AG09319 (cell line): ENCODE measurements at places on chromosomes 16 and 17.

GRCh38 chr17:8862213-8863056, 5.0 kb downstream of the PIK3R6 start:
- DNase-seq: no peak

- no peak for DNase-seq
Measured at GRCh38 chr17:10871914-10872313, 34.0 kb upstream of the PIRT start.

DNA sequence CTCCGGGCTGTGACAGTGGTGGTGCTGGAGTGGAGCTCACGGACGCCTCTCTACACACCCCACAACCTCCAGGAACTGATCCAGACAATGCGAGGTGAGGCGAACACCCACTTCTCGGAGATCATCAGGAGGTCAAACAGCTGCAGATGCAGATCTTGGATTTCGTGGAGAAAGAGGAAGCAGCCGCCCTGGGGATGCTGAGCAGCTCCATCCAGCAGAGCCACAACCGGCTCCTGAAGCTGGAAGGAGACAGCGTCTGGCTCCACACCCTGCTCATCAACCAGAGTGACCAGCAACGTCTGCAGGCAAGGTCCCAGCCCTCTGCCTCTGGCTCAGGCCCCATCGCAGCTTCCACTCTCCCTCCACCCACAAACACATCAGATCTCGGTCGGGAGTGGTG, 13.2 kb upstream of the SLC16A5 start:
- no peak for DNase-seq

GRCh38 chr16:87057951-87058560, 259.1 kb downstream of the C16orf95 start:
- DNase-seq: no peak

DNA sequence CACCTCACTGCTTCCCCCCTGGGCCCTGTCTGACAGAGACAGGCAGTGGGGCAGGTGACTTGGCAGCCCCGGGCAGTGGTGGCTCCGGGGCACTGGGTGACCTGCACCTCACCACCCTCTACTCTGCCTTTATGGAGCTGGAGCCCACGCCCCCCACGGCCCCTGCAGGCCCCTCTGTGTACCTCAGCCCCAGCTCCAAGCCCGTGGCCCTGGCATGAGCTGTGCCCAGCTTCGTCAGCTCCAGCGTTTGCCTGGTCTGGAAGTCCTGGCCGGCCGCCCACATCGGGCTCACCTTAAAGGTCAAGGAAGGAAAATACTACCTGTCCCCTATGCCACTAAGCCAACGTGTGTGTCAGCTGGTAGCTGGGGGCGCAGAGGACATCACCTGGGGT, 15.2 kb downstream of the UNC119 start:
- DNase-seq: no peak

GRCh38 chr17:50963139-50963538, 97.0 kb upstream of the TOB1 start:
- no peak for DNase-seq

GRCh38 chr17:41029633-41030245, at the start of gene KRTAP1-4:
Gene KRTAP1-4, minus strand, starts transcription at chr17:41030195. Its CDS starts 117 bp downstream, at chr17:41030078.
- DNase-seq: no peak

- DNase-seq: no peak
Measured at GRCh38 chr17:46121165-46121764, 72.0 kb downstream of the KANSL1 start.

- DNase-seq: no peak
Measured at GRCh38 chr16:19118938-19119431, 5.2 kb downstream of the ITPRIPL2 start.

GRCh38 chr17:12386225-12386624, 279.5 kb upstream of the MYOCD start:
- DNase-seq: no peak

GRCh38 chr17:68035131-68035522, 408 bp upstream of the KPNA2 start:
- DNase-seq: no peak

- no peak for DNase-seq
Measured at GRCh38 chr17:47894498-47895346, 1.3 kb upstream of the SP2 start.

DNA sequence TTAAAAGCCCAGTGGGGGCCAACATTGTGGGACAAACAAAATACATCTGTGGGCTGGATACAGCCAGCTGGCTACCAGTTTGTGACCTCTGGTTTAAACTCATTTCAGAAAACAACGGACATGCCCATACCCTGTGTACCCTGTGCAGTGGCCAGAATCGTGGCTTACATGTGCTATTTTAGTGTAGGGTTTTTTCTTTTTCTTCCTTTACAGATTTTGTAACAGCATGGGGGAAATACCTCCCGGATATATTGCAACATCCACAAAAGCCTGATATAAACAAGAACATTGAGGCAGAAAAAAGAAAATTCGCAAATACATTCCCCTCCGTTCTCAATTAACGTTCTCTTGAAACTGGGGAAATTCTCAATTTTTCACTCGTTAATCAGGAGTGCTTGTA, 7.3 kb downstream of the HS3ST4 start:
- no peak for DNase-seq

DNA sequence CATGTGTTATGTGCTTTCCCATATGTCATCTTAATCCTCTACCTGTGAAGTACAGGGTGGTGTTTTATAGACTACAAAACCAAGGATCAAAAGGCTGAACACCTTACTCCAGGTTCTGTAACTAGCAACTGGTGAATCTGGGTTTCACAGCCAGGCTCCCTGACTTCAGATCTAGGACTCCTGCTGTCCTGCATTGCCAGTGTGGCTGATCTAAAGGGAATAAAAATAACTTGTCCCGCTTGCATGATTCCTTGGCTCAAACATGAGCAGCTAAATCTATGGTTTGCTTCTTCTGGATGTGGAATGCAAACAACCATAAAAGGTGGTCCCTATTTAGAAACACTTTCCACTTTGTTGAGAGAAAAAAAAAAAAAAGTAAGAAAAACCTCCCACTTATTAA, 3.7 kb upstream of the VWA3A start:
- no peak for DNase-seq

DNA sequence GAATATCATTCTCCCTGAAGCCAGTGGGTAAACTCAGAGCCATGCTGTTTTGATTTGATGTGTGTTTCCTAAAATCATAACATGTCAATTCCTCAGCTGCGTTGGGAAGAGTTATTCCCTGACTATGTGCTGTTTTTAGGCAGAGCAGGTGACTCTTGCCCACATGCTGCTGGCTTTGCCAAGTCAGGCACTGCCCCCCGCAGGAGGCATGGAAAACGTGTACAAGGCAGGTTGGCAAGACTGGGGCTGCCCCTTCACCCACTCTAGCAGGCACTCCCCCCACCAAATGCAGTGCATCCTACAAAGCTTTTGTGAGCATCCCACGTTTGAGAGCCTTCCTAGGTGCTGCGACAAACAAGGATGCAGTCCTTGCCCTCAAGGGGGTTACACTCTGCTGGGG, 38.3 kb upstream of the NAT9 start:
- no peak for DNase-seq

DNA sequence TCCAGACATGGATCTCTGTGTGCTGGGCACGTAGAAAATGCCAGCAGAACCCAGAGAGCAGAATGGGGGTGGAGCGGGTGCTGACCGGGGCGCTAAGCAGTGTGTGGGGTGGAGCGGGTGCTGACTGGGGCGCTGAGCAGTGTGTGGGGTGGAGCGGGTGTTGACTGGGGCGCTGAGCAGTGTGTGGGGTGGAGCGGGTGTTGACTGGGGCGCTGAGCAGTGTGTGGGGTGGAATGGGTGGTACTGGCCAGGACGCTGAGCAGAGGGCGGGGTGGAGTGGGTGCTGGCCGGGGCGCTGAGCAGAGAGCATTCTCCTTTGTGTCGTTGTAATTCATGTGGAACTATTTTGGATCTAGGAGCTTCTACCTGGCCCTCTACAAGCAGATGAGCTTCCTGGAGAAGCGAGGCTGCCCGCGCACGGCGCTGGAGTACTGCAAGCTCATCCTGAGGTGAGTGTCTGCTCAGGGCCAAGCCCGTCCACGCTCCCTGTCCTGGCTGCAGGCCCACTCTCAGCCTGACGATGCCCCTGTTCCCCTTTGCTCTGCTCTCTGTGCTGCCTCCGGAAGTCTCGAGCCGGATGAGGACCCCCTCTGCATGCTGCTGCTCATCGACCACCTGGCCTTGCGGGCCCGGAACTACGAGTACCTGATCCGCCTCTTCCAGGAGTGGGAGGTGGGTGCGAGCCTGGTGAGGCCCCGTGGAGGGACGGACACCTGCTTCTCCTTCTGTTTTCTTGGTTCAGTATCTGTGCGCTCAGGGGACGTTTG, 20.3 kb upstream of the MC1R start:
- no peak for DNase-seq

GRCh38 chr17:73342541-73343167, 30.9 kb upstream of the CDC42EP4 start:
- DNase-seq: no peak

DNA sequence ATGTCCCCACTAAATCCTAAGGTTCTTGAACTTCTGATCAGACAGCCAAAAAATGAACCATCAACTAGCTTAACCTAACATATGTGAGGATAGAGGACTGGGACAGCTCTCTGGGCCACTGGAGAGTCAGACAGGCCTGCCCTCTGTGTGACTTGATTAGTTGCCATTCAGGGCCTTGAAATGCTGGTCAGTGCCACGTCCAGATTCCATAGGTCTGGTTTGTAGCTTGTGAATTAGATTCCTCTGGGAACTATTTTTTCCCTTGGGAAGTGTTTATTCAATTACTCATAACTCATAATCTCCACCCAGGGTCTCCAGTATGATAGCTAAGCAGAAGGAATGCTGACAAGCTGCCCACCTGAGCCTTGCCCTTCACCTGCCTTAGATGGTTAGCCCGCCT, 48.2 kb downstream of the IGF2BP1 start:
- no peak for DNase-seq

GRCh38 chr17:21193031-21193430, 20.9 kb downstream of the TMEM11 start:
- DNase-seq: no peak

- no peak for DNase-seq
Measured at GRCh38 chr17:29386760-29387159, 3.4 kb upstream of the TAOK1 start.

DNA sequence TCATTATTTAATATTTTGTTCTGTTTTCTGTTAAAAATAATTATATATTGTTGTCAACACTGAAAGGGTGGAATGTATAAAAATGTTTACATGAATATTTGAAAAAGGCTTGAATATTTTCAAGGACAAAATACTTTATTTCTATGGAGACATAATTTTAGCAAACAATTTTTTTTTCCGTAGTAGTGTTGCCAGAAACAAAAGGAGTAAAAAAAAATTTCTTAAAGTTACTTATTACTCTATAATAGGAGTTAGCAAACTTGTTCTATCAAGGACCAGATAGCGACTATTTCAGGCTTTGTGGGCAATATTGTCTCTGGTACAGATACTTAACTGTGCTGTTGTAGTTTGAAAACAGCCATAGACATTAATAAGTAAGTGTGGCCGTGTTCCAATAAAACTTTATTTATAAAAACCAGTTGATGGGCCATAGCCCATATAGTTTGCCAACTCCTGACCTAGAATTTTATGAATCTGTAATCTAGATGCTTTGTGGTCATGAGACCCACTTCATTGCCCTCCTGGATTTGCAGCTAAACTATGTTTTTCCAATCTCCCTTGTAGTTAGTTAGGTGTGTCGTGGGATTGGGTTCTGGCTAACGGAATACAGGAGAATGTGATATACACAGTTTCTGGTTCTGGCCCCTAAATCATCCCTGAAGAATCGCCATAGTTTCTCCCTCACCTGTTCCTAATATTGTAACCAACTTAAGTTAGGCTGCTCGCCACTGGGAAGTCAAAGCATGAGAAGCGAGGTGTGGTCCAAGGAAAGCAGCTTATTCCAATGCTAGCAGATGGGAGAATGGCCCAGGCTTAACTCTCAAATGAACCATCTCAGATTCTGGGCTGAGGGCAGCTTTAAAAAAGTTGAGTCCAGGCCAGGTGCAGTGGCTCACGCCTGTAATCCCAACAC, 153.6 kb downstream of the ABCA8 start:
- DNase-seq: no peak

DNA sequence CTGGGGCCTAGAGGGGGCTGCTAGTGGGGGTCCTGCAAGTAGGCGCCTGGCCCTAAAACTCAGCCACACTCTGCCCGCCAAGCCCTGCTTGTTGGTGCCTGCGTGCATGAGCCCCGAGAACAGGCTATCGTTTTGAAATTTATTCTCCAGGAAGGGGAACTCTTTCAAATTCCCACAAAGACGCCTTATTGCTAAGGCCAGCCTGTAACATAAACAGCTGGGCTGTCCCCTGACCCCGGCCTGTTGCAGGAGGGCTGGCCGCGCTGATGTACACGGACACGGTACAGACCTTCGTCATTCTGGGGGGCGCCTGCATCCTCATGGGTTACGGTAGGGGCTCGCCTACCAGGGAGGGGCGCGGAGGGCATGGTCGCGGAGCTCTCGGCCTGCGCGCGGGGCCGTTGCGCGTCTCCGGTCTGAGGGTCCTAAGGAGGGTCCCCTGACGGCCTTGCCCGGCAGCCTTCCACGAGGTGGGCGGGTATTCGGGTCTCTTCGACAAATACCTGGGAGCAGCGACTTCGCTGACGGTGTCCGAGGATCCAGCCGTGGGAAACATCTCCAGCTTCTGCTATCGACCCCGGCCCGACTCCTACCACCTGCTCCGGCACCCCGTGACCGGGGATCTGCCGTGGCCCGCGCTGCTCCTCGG, 4.3 kb downstream of the SLC5A2 start:
- DNase-seq: no peak

DNA sequence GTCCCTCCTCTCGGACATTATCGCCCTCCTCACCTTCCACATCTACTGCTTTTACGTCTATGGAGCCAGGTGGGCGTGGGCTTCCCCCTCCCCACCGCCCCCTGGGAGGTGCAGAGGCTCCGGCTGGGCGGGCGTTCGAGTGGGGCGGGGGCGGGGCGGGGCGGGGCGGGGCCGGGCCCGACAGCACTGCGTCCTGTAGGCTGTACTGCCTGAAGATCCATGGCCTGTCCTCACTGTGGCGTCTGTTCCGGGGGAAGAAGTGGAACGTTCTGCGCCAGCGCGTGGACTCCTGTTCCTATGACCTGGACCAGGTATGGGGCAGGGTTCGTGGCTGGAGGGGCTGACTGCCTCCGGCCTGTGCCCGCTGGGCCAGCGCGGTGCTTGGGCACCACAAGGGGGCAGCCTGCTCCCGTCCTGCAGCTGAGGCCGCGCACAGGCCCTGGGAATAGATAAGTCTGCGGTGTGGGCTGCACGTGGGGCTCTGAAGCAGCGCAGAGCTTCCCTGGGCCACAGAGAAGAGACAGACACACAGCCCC, 9.2 kb downstream of the PIGQ start:
- peak; percentile 48 for DNase-seq

DNA sequence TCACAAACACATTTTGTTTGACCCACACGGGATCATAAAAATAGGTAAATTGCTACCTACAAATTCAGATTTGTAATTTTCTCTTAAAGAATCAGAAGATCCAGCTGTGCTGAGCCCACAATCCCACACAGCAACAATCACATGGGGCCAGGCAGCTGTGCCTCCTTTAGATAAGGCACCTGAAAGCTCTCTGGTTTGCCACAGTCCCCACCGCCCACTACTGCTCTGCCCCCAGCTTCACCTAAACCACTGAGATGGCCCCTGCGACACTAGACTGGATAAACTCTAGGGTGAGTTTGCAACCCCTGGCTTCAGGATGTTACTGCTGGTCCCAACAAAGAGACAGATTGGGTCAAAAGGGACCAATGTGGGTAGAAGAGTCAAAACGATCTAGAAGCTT, 96.8 kb downstream of the GSG1L start:
- DNase-seq: no peak

GRCh38 chr16:46482895-46483294, 138.3 kb downstream of the SHCBP1 start:
- no peak for DNase-seq

GRCh38 chr16:4316864-4317531, 1.1 kb downstream of the GLIS2 start:
- DNase-seq: no peak
